ENCODE measurements at places on chromosomes 7 and 10.

- DNase-seq, result no peak
Observed at GRCh38 chr10:71392791-71393781, 3.6 kb upstream of the CDH23 start.

DNA sequence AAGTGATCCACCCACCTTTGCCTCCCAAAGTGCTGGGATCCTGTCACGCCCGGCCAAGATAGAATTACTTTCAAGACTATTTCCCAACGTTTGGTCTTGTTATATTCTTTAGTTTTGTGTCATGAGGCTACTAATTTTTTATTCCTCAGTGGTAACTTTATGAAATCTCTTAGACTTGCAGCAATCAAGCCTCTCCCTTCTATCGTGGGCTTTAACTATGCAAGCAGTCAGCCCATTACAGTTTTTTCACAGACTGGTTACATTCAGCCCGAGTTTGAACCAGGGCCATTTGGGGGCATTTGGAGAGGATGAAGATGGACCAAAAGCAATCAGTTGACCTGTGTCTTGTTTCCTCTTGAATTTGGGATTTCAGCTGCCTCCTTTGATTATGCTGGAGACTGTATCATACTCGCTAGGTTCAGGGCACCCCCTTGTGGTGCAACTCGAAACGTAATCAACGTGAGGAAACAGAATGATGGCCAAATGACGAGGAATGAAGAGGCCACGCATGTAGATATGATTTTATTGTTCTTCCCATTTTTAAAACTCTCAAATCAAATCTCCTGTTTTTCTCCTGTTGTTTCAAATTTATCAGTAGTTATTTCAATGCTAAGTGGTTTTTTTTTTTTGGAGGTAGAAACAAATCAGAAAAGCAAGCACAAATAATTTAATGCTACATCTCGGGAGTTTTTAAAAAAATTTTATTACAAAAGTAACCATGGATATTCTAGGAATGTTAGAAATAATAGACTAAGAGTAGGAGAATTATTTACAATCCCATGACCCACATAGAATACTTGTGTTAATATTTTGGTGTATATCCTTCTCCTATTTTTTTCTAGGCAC lies 151.6 kb downstream of the KIAA1217 start:
- peak; percentile 74 for DNase-seq

GRCh38 chr10:97532935-97533671 lies 34.4 kb downstream of the UBTD1 start:
- peak; percentile 50 for DNase-seq

DNA sequence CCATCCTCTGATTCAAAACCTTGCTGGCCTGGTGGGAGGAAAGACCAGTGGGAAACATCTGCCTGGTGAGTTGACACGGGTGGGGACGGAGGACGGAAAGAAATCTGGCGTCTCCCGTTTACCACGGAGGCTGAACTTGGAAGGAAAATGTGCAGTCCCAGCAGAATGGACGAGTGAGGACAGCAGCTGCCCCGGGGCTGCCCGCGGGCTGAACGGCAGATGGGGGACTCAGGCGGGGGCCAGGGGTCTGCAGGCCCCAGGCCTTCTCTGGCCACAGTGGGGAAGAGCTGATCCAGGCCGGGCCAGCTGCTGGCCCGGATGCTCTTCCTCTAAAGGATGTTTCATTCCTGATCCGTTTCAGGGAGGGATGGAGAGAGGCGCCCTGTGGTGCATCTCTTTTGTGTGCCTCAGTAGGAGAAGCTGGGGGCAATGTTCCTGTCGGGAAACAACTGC lies 147.5 kb upstream of the CHST15 start:
- no peak for DNase-seq

DNA sequence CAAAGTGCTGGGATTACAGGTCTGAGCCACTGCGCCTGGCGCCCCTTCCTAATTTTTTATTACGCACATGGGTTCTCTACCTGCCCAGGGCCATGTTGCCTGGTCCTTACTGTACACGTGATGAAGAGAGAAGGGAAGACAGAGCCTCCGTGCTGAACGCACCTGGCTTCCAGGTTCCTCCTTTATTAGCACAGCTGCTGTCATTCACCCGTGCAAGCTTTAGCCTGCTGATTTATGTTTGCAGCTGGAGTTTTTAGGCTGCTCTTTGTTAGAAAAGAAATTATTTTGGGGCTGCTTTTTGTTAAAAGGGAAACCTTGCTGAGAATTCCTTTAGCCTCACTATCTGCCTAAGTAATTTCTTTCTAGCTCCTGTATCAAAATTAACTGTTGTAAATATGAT lies 417.0 kb downstream of the CALN1 start:
- no peak for DNase-seq

GRCh38 chr10:45446858-45447257 lies 72.8 kb downstream of the ALOX5 start:
- DNase-seq, result no peak

GRCh38 chr10:28326516-28327490 lies 23.9 kb upstream of the MPP7 start:
- DNase-seq, result peak; percentile 51

GRCh38 chr7:70380421-70381015 lies 751.4 kb upstream of the GALNT17 start:
- peak; percentile 42 for DNase-seq

- no peak for DNase-seq
Observed at GRCh38 chr10:63772491-63772890, 251.3 kb downstream of the REEP3 start.

Measured in fibroblast of skin of back (primary cell).